ENCODE measurements at places on chromosomes 6 and 20.

GRCh38 chr6:170108890-170109587 lies 181.8 kb downstream of the DLL1 start:
- DNase-seq: no peak

GRCh38 chr6:139981768-139982181 lies 607.3 kb upstream of the CITED2 start:
- DNase-seq: no peak

GRCh38 chr6:32943864-32944649 lies 3.2 kb upstream of the HLA-DMB start:
- DNase-seq: no peak

DNA sequence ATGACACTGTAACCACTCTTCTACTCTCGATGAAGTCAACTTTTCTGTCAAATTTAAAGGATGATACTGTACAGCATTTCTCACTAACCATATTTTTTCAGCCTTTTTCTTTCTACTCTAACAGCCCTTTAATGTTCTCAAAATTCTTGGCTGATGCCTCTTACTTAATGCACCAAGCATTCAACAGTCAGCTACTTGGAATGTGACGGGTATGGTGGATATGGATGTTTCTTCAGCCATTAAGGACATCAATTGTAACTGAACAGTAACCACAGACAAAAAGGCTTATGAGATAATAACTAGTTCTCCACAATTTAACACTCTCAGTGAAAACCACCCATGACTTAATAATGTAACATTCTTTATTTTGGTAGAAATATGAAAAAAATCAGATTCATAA lies 467.2 kb upstream of the ZNF337 start:
- peak; percentile 92 for DNase-seq

GRCh38 chr6:88867841-88868731 lies 95.3 kb downstream of the RNGTT start:
- peak; percentile 55 for DNase-seq

DNA sequence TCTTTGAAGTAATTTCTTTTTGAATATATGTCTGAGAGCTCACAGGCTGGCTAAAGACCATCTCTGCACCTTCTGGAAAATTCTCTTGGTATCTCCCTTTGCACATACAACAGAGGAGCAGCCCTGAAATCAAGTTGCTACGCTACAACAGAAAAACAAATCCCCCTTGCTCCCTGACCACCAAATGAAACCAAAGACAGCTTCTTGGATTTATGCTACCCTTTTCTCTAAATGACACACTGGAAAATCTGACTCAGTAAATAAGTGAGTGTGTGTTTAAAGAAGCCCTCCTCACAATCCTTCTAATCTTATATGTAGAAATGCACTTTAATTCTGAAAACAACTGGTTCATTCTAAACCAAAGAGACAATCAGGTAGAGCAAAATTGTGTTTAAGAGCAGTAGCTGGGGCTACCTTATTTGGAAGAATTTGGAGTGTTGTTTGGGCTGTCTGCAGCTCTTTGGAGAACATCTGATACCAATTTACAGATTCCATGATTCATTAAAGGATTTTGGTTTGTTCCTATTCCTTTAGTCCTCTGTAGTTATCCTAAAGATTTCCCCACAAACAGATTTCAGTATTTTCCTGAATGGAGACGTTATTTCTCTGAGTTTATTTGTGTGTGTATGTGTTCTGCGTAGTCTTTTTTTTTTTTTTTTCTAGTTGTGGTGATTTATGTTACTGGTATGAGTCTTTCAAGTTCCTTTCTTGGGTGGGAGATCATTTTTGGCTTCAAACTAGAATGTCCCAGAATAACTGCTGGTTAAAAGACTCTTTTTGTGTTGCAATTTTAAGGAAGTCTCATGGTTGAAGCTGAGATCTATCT lies 36.4 kb upstream of the UTRN start:
- DNase-seq: no peak
